Pancreas (tissue), 10 donors: ENCODE measurements at places on chromosomes 12 and 14. TPM values are rescaled to one million over a fixed set of nuclear protein-coding genes. Genes with fewer than 3 reads are reported as not detected.

- no peak for DNase-seq
Observed at GRCh38 chr14:95126906-95127530, 30.3 kb downstream of the DICER1 start.

GRCh38 chr12:70150230-70150629 is 93.0 kb upstream of the CNOT2 start:
- DNase-seq = no peak

Gene ARF6
- total RNA-seq = 12.5 TPM

Gene OR6C2
- not detected for total RNA-seq
